ENCODE measurements at places on chromosomes 11 and 22.

DNA sequence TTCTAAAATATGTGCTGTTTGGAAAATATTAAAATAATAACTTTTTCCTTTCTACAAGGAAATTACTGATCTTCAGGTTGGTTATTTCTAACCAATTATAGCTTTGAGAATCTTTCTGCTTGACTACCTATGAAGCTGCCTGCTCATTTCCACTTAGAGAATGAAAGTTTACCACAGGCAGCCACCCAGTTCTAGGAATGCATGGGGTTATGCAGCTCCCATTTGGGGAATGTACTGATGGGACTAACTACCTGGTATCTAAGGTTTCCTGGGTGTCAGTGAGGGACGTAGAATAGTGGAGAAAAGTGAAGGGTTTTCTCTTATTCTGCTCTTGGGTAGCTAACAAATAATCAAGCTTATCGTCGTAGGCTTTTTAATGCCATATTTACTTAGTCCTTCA is 73.4 kb downstream of the DEUP1 start:
- no peak for DNase-seq

- DNase-seq: no peak
These were observed 365.2 kb upstream of the DDI1 start for GRCh38 chr11:103671143-103671651.

GRCh38 chr11:17514476-17514875 is 29.7 kb downstream of the USH1C start:
- DNase-seq: no peak

DNA sequence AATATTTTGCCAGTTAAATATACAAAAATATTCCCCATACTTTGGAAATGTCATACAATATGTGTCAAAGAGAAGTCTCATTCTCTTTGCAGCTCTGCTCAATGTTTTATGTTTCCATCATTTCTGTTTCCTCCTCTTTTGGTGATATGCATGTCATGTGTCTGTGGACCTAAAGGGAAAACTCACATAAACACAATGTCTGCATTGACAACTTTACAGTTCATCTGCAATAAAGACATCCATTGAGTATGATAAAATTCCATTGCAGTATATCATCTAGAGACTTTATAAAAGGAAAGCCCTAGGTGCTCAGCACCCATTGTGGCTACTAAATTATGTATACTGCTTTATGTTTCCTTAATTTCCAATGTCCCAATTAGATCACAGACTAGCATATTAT is 461.3 kb upstream of the FAT3 start:
- no peak for DNase-seq

GRCh38 chr11:77749232-77749631 is 71.3 kb downstream of the RSF1 start:
- DNase-seq: no peak

DNA sequence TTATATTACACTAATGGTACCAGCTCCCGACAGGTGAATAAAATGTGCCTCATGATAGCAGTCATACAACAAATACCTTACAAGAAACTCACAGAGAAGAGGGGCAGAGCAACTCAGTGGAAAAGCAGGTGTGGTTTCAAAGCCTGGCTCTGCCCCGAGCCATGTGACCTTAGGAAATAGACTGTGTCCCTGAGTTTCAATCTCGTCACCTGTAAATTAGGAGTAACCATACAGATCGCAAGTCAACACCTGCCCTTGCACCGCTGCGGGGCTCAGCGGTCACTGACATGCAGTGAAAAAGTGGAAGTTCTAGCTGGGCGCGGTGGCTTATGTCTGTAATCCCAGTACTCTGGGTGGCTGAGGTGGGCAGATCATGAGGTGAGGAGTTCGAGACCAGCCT is 11.9 kb upstream of the MRTFA start:
- no peak for DNase-seq

- no peak for DNase-seq
These were observed 734 bp downstream of the ZP1 start for GRCh38 chr11:60867871-60868681.

All from neural crest cell (in vitro differentiated cells).